ENCODE measurements at places on chromosomes 13 and 19.

DNA sequence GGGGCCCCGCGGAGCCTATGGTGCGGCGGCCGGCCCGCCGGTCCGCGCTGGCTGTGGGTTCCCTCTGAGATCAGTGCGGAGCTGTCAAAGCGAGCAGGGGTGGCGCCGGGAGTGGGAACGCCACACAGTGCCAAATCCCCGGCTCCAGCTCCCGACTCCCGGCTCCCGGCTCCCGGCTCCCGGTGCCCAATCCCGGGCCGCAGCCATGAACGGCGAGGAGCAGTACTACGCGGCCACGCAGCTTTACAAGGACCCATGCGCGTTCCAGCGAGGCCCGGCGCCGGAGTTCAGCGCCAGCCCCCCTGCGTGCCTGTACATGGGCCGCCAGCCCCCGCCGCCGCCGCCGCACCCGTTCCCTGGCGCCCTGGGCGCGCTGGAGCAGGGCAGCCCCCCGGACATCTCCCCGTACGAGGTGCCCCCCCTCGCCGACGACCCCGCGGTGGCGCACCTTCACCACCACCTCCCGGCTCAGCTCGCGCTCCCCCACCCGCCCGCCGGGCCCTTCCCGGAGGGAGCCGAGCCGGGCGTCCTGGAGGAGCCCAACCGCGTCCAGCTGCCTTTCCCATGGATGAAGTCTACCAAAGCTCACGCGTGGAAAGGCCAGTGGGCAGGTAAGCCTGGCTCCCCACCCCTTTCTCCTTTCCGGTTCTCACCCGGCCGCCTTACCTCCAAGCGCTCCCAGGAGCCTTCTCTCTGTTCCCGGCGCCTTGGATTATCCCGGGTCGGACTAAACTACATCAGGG, at the start of gene PDX1:
PDX1 (plus strand) TSS at position 67 of the 743 bp plus-strand sequence; CDS start at position 206, 139 bp downstream.
- DNase-seq, result no peak

DNA sequence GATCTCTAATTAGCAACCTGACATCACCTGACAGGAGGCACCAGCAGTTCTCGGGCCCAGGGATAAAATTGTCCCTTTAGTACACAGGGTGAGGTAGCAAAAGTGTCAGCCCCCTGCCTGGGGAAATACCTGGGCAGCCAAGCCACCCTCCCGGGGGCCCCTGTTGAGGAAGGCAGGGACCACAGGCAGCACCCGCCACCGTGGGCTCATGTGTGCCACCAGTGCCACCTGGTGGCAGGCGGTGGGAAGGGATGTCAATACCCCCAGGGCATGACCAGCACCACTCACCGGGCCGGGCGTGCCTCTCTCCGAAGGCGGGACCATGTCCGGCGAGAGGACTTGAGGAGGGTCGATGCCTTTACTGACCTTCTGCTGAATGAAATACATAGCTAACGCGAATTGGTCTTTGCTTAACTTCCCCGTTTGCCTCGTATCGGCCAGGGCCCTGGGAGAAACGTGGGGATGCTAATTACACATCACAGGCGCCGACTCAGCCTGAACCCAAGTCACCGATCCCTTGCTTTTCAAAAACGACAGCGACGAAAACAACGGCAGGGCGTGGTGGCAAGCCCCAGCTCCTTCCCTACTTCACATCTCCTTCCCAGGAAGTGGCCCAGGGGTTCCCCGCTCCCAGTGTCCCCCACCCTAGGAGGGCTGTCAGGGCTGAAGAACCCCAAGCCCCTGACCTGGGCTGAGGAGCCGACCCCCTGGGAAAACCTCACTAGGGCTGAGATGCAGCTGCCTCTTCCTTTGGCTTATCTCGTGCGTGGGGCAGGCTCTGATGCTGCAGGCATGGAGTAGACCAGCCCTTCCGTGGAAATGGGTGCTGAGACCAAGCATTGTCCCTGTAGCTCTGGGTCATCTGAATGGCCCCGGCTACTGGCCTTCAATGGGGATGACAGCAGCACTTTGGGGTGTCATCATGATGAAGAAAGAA, 53.8 kb downstream of the EPS15L1 start:
- DNase-seq, result peak; percentile 72

DNA sequence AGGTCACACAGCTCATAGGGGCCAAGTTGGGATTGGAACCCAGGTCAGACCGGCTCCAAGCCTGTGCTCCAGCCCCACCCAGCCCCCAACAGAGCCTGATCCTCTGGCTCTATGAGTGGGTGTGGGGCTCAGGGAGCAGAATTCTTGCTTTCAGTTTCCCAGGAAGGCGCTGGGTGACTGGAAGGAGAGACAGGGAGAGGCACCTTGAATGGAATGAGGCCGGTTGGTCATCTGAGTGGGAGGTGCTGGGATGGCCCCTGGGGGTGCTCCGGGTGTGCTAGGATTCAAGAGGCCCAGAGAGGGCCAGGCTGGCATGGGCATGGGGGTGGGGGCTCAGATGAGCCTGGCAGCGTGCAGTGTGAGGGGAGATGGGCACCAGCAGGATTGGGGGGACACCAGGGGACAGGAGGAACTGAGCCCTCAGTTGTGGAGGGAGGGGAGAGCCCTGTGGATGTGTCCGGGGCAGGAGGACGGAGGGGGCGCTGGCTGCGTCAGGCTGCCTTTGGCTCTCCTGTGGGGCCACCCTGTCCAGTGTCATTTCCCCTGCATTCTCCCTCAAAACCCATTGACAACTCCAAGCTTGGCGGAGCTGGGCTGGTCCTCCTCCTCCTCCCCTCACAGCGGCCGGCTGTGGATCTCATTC, 31.2 kb upstream of the ANKRD10 start:
- DNase-seq, result no peak

GRCh38 chr13:66222926-66223325, 1007.2 kb downstream of the PCDH9 start:
- peak; percentile 16 for DNase-seq

DNA sequence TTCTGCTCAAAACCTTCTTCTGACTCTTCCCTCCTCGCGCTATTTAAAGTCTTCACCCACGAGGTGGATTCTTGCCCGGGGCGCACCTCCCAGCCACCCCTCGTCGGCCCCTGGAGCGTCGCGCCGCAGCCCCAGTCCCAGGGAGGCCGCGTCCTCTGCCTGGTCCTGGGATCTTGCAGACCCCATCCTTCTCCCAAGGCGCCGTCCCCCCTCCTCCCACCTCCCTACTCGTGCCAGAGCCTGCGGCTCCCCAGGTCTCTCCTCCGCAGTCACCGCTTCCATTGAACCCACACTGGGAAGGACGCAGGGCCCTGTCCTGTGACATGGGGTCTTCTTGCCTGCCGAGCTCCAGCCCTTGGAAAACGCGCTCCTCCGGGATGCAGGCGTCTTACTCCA, 486 bp downstream of the ZNF808 start:
- no peak for DNase-seq

DNA sequence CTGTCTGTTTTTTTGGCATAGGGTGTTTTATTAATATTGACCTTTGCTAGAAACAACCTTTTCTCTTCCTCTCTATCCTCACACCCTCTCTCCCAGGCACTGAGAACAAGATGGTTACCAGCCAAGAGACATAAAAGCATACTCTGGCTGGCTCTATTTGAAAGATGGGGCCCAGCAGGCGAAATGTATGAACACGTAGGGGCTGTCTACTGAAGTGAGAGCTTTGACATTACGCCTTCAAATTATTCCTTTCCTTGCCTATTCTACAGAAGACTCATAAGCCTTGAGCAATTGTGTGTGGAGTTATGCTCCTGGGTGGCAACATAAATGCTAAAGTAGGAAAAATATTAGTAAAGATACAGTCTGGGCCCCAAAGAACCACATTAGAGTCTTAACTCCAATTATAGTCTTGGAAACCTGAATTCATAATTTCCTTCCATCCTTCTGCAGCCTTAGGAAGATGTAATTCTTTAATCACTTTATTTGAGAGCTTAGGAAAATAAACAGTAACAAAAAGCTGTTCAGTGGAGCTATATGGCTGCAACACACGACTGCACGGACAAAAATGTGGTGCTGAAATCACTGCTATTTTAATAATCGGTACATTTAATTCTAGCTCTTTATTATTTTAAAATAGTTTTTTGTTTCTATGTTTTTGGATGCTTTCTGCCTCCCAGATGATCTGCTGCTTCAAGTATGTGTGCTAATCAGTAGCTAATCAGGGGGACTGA, 122.3 kb upstream of the RNF113B start:
- DNase-seq, result no peak

DNA sequence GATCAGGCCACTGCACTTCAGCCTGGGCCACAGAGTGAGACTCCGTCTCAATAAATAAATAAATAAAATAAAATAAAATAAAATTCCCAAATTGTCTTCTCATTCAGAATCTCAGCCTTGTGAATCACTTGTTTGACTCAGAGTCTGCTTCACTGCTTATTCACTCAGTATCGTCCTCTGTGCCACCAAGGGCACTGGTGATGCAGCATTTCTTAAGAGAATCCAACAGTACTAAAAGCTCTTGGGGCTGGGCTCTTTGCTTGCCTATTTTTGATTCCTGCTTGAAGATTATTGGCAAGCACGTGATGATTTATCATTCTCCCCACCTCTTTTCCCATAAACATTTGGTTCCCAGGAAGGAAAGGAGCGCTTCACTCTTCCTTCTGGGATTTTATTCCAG, 54.8 kb upstream of the HMGB1 start:
- no peak for DNase-seq

DNA sequence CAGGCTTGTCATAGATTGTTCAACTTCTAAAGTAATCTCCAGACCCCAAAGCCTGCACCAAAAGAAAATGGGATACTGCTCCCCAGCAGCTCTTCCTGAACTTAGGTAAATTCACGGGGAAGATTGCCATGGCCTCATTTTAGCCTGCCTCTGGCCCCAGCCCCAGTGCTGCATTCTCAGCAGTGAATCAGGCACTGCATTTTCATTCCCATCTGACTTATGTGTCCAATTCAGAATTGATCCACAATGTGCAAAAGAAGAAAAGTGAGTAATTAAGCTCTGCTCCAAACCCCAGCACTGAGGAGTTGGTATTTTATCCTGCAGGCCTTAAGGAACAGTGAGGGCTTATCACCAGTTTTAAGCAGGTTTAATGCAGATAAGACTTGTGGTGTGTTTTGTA, 176.4 kb downstream of the KCTD12 start:
- no peak for DNase-seq

GRCh38 chr13:84417416-84417815, 535.1 kb upstream of the SLITRK1 start:
- no peak for DNase-seq
